ENCODE measurements at places on chromosomes 2 and 18. TPM values are rescaled to one million over a fixed set of nuclear protein-coding genes. Genes with fewer than 3 reads are reported as not detected.

DNA sequence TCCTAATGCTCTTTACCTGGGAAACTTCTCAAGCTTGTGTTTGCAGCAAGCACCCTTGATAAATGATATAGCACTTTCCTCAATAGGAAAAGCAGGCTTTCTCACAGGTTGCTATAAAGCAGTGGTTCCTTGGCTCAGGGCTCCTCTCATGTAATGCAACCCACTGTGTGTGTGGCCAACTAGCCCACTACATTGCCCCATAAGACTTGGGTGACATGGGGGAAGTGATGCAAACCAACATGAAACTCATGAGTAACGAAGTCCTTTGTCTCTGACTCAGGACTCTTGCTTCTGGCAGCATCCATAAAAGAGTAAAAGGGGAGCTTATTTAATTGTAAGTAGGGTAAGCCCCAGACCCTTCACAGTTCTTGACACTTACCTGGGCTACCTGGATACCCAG, 106.9 kb downstream of the COL4A4 start:
- DNase-seq = no peak
- H3K4me1 ChIP-seq = no peaks in the 10 kb centered on the region
- no peaks in the 10 kb centered on the region for H3K36me3 ChIP-seq
- no peak overlapping the region for H3K27ac ChIP-seq
- no peak overlapping the region for H3K4me3 ChIP-seq

GRCh38 chr2:60423505-60423904, 129.9 kb downstream of the BCL11A start:
- H3K27ac ChIP-seq = no peak overlapping the region
- no peaks in the 10 kb centered on the region for H3K27me3 ChIP-seq
- DNase-seq = no peak
- H3K4me3 ChIP-seq = no peak overlapping the region
- no peaks in the 10 kb centered on the region for H3K36me3 ChIP-seq

DNA sequence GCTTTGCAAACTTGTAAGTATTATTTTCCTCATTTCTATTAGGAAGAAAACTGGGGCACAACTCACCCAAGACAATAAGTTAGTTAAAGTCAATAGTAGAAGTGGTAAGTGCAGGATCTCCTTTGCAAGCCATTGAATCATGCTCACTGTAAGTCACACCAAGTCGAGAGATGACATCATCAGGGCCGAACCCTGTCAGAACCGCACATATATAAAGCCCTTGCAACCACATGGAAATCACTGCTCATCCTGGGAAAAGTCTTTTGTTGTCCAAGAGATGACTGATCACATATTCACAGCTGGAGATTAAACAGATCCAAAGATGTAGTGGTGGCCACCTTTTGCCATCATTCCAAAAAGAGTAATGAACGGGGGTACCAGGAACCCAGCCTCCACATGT, 484.8 kb upstream of the ID2 start:
- no peaks in the 10 kb centered on the region for H3K36me3 ChIP-seq
- no peaks in the 10 kb centered on the region for H3K27me3 ChIP-seq
- no peak overlapping the region for H3K4me3 ChIP-seq
- H3K27ac ChIP-seq = no peak overlapping the region
- DNase-seq = no peak

GRCh38 chr2:25228848-25229278, 60.5 kb upstream of the POMC start:
- peaks cover 4% of the 10 kb centered on the region for H3K4me1 ChIP-seq
- H3K36me3 ChIP-seq = peaks cover 6% of the 10 kb centered on the region

- no peaks in the 10 kb centered on the region for H3K27me3 ChIP-seq
- DNase-seq = no peak
- no peaks in the 10 kb centered on the region for H3K36me3 ChIP-seq
Observed at GRCh38 chr18:24506175-24506574, 45.7 kb downstream of the HRH4 start.

- no peak overlapping the region for H3K27ac ChIP-seq
- H3K4me1 ChIP-seq = no peaks in the 10 kb centered on the region
- H3K27me3 ChIP-seq = no peaks in the 10 kb centered on the region
- H3K36me3 ChIP-seq = no peaks in the 10 kb centered on the region
- no peak for DNase-seq
- no peak overlapping the region for H3K4me3 ChIP-seq
Observed at GRCh38 chr18:24315170-24315569, 82.5 kb downstream of the OSBPL1A start.

DNA sequence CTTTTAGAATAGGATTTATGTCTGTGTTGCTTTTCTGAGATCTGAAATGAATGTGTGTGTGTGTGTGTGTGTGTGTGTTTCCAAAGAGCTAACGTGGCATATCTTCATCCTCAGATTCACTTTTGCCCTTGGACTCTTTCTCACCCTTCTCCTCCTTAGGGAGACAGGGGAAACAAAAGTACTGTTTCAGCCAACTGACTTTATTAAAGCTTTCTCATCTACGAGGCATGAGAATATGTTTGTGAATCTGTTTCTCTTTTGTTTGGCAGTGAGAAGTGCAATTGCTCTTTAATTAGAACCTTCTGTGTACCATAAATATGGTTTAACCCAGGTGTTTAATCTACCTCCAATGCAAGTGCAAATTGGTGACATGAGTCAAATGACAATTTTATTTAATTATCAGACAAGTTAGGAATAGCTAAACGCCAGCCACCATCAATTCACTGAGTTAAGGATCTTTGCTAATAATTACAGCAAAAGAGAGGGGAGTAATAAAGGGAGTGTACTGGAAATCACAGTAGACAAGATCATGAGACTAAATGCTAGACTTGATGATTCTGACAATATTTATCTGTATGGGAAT, 186.4 kb upstream of the COL3A1 start:
- no peak overlapping the region for H3K4me3 ChIP-seq
- no peaks in the 10 kb centered on the region for H3K4me1 ChIP-seq
- no peak overlapping the region for H3K27ac ChIP-seq
- no peak for DNase-seq

- no peak overlapping the region for H3K27ac ChIP-seq
- no peak overlapping the region for H3K4me3 ChIP-seq
- H3K4me1 ChIP-seq = no peaks in the 10 kb centered on the region
- DNase-seq = no peak
- H3K27me3 ChIP-seq = no peaks in the 10 kb centered on the region
Observed at GRCh38 chr2:56192664-56193305, 9.0 kb downstream of the CCDC85A start.

DNA sequence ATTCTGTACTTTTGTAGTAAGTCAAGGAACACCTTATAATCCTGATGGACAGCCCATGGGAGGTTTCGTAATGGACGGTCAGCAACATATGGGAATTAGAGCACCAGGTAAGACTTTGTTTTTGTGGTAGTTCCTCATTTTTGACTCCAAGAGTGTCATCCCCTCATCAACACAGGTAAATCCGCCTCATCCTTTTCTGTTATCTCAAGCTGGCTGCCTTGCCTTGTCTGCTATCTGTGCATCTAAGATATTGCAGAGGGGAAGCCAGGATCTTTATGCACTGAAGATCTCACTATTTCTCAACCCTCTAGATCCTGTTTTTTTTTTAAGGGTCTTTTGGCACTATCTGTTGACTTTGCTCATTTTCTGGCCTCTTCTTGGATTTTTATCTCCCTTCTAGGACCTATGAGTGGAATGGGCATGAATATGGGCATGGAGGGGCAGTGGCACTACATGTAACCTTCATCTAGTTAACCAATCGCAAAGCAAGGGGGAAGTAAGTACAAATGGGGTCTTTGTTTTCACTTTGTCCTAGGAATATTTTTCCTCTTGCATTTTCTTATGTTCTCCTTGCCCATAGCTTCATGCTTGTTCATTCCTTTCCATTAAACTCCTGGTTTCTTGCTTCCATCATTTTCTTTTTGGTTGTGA, 133.8 kb downstream of the MEIS1 start:
- no peaks in the 10 kb centered on the region for H3K27me3 ChIP-seq
- DNase-seq = no peak
- no peak overlapping the region for H3K4me3 ChIP-seq
- H3K4me1 ChIP-seq = no peaks in the 10 kb centered on the region
- H3K27ac ChIP-seq = no peak overlapping the region

- H3K27ac ChIP-seq = no peak overlapping the region
- H3K4me1 ChIP-seq = peaks cover 15% of the 10 kb centered on the region
- no peak overlapping the region for H3K4me3 ChIP-seq
- no peaks in the 10 kb centered on the region for H3K36me3 ChIP-seq
Observed at GRCh38 chr2:204869132-204869823, 324.0 kb downstream of the PARD3B start.

Gene FAM237A
- not detected for total RNA-seq

Gene ITGB6
- not detected for total RNA-seq

Gene CYTIP
- 248 TPM for total RNA-seq

Gene IL1RN
- total RNA-seq = 2.4 TPM

Gene RAD51AP2
- total RNA-seq = not detected

Gene DNAJB2
- total RNA-seq = 117 TPM

Gene FSHR
- total RNA-seq = not detected

Gene SLC4A5
- 11.5 TPM for total RNA-seq

Gene DCDC2C
- not detected for total RNA-seq
